Mesothelial cell of epicardium (in vitro differentiated cells): ENCODE measurements at places on chromosomes 12 and 14. TPM values are rescaled to one million over a fixed set of nuclear protein-coding genes. Genes with fewer than 3 reads are reported as not detected.

Gene KRT72
- total RNA-seq, result not detected in 3 replicates

Gene SELPLG
- 0.33 to 0.47 TPM in 2 of 3 replicates, not detected in the other for total RNA-seq

Gene TCL1B
- not detected in 3 replicates for total RNA-seq

Gene OVCH1
- total RNA-seq, result not detected in 3 replicates

Gene TC2N
- 8.5 to 11.6 TPM (median 9.9 TPM) in 3 replicates for total RNA-seq

Gene PKP2
- 65.3 to 69.5 TPM (median 67.3 TPM) in 3 replicates for total RNA-seq
